ENCODE measurements at places on chromosomes 12 and 14.
A peak's percentile ranks its signal among the peaks of the same experiment; 100 is the strongest.

- DNase-seq, result no peak
Measured at GRCh38 chr12:101172316-101172715, 37.7 kb downstream of the SLC5A8 start.

DNA sequence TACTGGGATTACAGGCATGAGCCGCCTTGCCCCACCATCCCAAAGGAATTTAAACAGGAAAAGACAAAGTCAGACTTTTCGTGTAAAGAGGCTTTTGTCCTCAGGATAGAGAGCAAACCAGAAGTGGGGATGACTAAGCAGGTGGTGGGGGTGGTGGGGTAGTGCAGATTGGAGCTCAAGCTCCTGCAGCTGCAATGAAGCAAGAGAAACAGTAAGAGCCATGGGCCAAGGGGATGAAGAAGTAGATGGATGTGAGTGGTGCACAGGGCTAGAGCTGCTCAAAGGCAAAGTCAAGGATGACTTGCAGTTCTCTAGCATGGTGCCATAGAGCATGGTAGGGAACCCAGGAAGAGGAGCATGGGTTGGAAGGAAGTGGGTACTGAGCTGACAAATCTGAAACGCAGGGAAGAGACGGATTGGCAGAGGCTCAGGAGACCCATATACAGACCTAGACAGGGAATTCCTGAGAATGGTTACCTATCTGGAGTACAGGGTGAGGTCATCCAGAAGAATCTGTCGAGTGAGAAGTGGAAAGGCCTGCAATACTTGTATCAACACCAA lies 11.4 kb upstream of the RNF34 start:
- peak; percentile 82 for DNase-seq

DNA sequence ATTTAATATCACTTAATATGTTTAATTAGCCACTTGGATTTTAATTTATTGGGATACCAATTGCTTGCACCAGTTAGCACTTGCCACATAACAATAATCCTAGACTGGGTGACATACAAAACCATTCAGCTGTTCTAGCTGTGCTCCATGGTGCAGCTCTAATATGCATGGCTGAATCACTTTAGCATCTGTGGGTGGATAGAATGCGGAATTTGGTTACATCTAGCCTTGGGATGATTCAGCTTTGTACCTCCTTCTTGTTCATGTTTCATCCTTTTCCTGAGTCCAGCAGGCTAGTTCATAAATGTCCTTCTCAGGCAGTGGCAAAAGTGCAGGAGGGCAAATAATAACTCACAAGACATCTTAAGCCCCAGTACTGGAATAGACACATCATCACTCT lies 1263.0 kb downstream of the LRFN5 start:
- DNase-seq, result no peak

DNA sequence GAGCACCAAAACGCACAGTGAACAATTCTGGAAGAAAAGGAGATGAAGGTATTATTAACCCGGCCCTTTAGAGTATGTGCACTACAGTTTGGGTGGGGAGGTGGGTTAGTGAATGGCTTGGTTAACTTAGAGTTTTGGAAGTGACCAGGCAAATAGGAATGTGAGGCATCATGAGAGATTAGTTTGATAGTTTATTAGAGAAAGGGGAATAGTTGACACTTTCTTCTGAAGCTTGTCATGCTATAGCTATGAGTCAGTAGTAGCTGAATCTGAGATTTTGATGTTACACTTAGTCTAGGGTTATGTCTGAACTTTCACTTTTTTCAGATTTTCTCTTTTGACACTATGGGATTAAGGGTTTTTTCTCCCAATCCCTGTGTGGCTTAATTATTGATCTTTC lies 567.2 kb downstream of the SNAPC1 start:
- no peak for DNase-seq

GRCh38 chr12:95385246-95386035 lies 88.5 kb upstream of the METAP2 start:
- DNase-seq, result no peak
